ENCODE measurements at places on chromosomes 6 and 20.

- no peak for DNase-seq
These were observed 211.8 kb downstream of the QKI start for GRCh38 chr6:163626073-163626867.

GRCh38 chr6:100677240-100677639, 203.9 kb downstream of the ASCC3 start:
- DNase-seq, result no peak

GRCh38 chr6:25537349-25538018, 114.5 kb upstream of the SCGN start:
- no peak for DNase-seq

DNA sequence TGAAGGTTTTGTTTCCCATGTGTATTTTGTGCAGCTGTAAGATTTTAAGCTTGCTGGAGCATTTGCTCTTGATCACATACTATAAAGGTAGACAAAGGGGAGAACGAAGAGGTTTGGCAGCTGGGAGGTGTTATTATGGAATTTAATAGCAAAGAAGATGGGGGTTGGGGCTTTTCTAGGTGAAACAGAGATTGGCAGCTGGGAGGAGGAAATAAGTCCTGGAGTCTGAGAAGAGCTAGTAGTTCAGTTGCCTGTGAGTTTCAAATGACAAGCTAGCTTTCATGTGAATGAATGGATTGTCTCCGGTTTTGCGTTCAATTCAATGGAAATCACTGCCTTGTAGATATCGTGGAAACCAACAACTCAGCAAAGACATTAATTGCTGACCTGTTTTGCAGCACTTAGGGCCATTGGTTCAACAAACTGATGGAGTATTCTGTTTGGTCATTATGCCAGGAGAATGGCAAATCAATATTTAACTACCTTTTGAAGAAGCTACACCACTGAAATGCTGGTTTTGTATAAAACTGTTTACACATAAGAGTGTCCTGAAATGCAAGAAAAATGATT, 38.1 kb upstream of the FLRT3 start:
- DNase-seq, result peak; percentile 19

- DNase-seq, result no peak
These were observed 17.8 kb upstream of the TAGAP start for GRCh38 chr6:159062564-159062945.

- DNase-seq, result no peak
These were observed 54.7 kb downstream of the GFOD1 start for GRCh38 chr6:13432526-13433184.

DNA sequence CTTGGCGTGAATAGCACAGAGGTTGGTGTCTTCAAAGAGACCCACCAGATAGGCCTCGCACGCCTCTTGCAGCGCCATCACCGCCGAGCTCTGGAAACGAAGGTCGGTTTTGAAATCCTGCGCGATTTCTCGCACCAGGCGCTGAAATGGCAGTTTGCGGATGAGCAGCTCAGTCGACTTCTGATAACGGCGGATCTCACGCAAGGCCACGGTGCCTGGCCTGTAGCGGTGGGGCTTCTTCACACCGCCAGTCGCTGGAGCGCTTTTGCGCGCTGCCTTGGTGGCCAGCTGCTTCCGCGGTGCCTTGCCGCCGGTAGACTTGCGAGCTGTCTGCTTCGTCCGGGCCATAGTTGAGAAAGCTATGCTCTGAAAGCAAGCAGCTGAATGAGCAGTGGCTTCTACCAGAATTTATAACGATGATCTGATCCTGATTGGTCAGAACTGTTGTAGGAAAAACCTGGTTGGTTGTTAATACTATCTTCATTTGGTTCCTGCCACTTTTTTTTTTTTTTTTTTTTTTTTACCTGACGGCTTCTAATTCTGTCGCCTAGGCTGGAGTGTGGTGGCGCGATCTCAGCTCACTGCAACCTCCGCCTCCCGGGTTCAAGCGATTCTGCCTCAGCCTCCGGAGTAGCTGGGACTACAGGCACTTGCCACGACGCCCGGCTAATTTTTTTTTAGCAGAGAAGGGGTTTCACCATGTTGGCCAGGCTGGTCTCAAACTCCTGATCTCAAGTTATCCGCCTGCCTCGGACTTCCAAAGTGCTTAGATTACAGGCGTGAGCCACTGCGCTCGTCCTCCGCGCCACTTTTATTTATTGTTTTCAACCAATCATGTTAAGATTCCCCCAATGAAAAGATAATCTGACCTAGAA, 21.5 kb downstream of the OR2B2 start:
- DNase-seq, result no peak

DNA sequence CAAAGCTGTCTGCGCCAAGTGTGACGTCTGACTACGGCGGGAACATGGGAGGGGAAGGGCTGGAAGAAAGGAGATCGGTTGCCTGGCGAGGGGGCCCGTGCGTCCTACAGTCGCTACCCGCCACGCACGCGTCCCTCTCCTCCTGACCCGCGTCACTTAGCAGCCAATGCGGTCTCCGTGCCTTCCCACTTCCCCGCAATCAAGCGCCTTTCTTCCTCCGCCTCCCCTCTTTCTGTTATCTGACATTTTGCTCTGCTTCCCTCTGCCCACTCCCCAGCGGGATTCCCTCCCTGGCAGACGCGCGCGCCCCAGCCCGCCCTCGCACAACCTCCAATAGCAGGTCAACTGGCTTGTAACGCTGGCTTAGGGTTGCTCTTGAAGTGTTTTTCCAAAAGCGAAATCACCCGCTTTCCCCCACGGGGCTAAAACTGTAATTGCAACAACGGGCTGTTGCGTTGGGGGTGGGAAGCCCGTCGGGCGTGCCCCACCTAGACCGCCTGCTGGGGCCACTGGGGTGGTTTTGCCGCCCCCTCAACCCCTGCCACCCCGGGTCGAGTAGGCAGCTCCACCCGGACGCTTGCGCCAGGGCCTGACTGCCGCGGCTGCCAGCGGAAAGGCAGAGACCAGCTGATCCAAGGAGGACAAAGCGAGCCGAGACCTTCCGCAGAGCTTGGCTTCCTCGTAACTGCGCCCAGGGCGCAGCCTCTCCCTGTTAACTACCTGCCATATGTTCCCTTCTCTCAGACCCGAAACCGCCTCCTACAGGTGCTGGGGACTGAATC, 6.2 kb upstream of the SOX4 start:
- DNase-seq, result no peak

DNA sequence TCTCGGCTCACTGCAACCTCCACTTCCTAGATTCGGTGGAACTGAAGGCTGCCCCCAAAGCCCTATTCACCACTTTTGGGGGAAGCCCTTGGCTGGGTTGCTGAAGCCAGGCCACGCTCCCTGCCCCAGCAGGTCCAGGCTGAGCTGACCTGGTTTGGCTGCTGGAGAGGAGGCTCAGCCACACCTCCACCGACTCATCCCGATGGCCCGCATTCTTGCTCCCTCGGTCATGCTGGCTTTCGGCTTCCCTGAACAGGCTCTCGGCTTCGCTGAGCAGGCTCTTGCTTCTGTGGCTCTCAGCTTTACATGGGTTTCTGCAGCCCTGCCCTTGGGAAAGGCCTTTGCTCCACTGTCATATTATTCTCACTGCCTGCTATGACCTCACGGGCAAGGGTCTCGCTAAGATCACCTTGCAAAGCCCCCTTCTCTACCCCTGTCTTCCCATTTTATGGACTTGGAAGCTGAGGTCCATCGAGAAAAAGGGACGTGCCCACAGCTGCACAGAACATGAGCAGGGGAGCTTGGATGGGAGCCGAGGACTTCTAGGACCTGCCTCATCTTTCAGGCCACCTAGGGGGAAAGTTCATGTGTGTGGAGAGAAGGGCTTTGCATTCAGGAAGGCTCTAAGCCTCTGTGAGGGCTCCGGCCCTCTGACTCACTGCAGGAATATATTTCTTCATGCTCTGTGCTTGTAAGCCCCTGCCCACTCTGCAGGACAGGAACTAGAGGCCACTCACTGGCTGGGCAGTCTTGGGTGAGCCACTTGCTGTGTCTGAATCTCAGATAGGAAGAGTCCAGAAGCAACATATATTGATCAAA, 15.6 kb downstream of the ARHGAP40 start:
- no peak for DNase-seq

DNA sequence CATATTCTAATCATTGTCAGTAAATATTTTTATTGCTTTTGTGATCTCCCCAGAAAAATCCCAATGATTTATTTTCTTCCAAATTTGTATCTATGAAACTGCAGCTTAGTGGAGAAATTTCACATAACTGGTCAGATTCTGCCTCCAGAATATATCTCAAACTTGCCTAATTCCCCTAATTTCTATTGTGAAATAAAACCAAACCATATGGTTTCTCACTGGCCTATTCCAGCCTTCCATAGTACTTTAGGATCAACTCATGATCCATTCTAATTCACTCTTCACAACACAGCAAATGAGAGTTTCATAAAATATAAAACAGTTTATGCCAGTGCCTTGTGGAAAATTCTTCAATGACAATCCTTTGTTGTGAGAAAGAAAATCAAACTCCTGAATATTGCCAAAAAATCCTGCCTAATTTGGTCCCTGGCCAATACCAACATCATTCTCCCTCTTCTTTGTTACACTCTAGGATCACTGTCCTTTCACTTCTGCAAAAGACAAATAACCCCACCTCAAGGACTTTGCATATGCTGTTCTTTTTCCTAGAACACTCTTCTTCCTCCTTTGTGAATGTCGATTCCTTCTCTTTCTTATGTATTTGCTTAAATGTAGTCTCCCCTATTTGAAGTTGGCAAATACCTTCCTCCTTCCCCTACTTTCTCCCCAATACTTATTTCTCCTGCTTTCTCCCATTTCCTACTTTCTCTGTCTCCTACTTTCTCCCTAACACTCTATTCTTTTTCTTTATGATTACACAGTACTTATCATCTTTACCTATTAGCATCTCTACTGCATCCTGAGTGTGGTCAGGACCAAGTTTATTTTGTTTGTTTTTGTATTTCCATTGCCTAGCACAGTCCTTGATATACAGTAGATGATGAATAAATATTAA, 587.5 kb downstream of the RFPL4B start:
- no peak for DNase-seq

- no peak for DNase-seq
These were observed 87.8 kb downstream of the GMDS start for GRCh38 chr6:2157441-2158127.

GRCh38 chr20:61994546-61994945, 71.1 kb downstream of the TAF4 start:
- DNase-seq, result no peak
